ENCODE measurements at places on chromosomes 12 and 14.
A peak's percentile ranks its signal among the peaks of the same experiment; 100 is the strongest.

DNA sequence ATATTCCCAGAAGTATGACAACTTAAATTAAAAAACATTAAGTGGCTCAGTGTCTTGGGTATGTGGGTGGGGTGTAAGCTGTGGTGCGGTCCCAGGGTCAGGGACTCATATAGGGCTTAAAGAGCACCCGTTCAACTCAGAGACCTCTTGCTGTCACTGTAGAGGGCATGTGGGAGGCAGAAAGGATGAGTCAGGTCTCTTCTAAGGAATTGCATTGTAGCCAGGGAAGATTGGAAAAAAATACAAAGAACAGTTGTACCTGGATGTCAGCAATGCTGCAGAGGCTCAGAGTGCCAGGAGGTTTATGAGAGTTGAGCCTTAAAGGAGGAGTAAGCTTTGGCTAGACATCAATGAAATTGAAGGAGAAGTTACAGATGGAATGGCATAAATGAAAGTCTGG is 104.1 kb downstream of the MYRFL start:
- no peak for DNase-seq

GRCh38 chr12:56954057-56954957 is 3.1 kb downstream of the RDH16 start:
- no peak for DNase-seq

- no peak for DNase-seq
These were observed 1.2 kb downstream of the KRT82 start for GRCh38 chr12:52404951-52405350.

DNA sequence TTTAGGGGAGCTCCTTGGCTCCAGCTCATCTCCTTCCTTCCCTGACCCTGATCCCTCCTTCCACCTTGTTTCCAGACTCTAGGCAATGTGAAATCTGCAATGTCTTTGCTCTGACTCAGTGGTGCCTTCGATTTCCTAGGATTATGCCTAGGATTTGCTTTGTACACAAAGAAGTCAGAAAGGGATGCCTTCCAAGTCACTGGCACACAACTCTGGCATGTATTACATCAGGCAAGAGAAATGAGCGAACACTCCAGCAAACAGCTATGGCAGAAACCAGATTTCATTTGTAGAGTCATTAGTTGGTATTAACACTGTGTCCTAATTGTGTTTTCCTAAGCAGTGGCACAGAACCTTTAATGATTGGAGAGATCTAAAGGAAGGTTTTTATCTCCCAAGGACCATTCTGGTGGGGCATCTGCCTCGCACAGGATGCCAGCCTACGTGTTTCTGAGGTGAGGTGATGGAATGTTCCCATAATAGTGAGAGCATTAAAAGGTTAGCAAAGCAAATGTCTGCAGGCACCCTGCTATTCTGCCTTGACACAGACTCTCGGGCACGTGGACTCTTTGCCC is 84.9 kb downstream of the WSCD2 start:
- DNase-seq: no peak

DNA sequence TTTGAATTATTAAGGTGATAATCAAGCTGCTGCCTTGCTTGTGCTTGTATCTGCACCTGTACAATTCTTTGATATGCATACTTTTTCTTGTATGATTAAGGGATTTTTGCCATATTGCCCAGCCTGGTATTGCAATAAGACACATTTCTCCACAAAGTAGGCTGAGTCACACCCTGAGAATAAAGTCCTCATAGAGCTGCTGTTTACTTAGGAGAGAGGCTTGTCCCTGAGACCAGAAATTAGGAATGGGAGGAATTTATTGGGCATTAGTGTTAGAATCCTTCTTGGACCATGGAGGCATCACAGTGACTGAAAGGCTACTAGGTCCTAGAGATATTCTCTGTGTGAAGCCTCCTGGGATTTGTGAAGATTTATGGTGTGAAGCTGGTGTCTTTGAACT is 506.8 kb upstream of the FBXO33 start:
- DNase-seq: no peak

DNA sequence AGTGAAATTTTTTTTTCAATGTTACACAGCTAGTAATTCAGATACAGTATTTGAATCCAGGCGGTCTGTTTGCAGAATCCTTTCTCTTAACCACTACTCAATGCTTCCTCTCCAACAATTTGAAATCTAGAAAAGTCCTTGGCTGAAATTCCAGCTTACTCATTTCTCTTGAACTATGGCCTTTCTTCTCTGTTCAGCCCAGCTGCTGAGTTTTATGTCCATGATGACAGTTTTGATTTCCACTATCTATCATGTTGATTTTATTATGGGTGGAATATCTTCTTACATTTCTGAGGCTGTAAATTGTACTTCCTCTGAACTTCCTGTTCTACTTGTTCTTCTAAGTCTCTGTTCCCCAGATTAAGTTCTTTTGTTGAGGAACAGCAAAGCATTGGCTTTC is 315.3 kb downstream of the DIO2 start:
- DNase-seq: no peak

GRCh38 chr14:80378084-80378690 is 166.9 kb upstream of the DIO2 start:
- no peak for DNase-seq

- DNase-seq: no peak
These were observed 228.7 kb downstream of the NUAK1 start for GRCh38 chr12:105910030-105910429.

DNA sequence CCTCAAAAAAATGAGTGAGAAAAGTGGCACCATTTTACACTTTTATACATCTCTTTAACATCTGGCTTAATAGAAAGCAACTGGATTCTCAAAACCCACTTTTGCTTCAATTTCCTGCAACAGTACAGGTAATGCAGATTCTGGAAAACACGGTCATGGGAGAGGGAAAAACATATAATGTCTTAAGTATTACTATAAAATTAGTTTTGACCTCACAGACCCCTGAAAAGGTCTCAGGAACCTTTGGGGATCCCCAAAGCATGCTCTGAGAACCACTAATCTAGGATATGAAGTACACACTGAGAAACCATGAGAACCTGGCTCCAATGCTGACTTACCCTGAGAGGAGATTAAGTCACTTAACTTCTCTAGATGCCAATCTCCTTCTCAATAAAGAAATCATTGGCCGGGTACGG is 64.7 kb downstream of the PPP2R5E start:
- no peak for DNase-seq

DNA sequence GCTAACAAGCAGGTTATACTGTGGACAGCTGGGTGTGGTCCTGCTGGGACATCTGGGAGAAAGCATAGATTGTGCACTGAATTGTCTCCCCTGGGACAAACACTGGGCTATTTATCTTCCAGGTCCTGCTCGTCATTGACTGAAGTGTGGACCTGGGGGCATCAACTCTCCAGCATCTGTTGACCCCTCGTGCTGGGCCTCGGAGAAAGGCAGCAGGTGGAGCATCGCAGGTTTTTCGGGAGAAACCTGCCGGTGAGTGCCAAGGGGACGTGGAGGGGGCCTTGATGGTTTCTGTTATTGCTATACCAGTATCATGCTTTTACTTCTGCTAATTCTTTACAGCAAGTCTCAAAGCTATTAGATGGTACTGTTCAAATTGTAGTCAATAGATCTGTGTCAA is 81.3 kb downstream of the CPSF2 start:
- DNase-seq: no peak

DNA sequence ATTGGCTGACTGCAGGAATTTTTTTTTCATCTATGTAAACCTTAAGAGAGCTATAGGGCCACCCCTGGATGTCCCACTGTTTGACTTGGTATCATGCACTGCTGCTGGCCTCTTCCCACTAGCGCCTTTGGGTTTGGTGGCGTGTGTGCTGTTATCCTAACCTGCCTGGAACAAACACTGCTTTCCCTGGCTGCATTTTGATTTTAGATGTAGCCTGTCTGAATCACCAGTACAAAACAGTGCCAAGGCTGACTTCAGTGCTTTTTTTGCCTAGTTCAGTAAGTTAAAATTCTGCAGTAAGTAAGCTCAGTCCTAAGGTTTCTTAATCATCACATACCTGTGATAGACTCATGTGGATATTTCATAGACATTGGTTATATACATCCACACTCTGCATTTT is 99.2 kb downstream of the EML1 start:
- DNase-seq: no peak

DNA sequence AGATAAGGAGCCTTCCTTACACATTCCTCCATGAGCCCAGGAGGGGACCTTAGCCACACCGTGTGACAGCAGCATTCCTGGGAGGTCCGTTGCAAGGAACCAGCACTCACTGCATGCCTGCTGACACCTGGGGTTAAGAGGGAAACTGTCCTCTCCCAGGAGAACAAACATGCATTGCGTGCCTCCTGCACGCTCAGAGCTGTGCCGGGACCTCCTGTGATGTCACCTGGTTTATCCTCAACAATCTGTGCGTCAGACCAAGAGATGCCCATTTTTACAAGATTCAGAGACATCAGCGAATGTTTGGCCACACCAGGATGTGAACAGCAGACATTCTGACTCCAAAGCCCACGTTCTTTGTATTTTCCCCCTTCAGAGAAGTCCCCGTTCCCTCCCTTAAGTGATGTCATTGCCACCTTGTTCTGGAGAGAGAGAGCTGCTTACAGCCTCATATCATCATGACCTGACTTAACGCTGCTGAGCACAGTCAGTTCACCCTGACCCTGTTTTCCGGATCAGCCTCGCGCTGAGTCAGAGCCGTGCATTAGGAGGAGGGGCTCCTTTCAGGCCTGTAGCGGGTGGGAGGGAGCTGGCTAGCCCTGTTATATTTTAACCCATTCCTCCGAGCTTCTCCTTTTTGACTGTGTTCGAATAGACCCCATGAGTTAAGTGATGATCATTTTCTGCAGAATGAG is 36.2 kb downstream of the TMEM120B start:
- DNase-seq: peak; percentile 34

- DNase-seq: no peak
These were observed 8.9 kb upstream of the TCL1B start for GRCh38 chr14:95677179-95677835.

GRCh38 chr14:56284641-56285040 is 166.4 kb downstream of the PELI2 start:
- DNase-seq: peak; percentile 32

- no peak for DNase-seq
These were observed 60.0 kb downstream of the PLEKHA5 start for GRCh38 chr12:19189522-19189921.

DNA sequence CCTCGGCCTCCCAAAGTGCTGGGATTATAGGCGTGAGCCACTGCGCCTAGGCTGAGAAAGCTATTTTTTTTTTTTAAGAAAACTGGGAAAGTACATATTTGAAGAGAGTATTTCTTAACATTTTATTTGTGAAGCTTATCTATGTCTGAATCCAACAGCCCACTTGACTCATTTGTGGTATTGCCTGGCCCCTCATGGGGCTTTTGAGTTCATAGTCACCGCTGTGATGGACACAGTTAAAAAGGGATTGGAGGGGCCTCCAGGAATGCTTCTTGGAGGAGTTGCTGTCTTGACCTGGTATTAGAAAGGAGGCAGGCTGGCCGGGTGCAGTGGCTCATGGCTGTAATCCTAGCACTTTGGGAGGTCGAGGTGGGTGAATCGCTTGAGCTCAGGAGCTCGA is 26.5 kb downstream of the BCL7A start:
- no peak for DNase-seq

- DNase-seq: no peak
These were observed 53.7 kb downstream of the FBXL14 start for GRCh38 chr12:1540690-1541089.

DNA sequence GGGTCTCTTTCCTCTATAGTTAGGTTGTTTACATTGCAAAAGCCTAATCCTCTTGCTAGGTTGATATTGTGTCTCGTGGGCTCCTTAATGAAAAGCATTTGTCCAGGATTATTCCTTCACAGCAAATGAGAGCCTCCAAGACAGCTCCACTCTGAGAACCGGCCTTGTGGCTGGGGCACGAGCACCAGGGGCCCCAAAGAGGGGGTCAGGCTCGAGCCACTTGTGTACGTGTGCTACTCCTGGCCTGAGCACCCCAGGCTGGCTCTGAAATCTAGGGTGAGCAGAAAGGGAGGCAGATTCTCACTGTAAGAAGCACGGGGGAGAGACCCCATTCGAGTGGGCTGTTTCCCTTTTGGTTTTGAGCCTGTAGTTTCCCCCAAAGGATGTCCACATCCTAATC is 45.0 kb upstream of the FZD10 start:
- no peak for DNase-seq

DNA sequence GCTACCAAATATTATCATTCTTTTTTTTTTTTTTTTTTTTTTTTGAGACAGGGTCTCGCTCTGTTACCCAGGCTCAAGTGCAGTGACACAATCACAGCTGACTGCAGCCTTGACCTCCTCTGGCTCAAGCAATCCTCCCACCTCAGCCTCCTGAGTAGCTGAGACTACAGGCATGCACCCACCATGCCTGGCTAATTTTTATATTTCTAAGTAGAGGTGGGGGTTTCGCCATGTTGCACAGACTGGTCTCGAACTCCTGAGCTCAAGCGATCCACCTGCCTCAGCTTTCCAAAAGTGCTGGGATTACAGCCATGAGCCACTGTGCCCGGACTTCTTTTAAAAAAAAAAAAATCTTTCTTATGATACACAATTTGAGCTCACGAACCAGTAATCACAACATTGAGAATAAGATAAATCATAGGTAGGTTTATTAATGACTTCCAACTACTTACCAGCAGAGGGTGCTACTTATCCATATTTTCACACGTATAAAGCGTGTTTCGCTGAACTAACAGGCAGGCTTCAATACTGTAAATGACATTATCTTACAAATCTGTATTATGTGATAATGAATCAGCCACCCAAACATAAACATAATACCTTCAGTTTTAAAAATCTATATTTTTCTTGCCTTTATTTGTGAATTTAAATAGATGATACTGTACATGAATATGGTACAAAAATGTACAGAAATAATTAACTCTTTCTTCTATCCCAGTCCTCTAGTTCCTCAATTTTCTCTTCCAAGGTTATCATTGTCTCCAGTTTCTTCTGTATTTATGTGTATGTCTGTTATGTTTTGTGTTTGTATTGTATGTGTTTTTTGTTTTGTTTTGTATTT is 42.5 kb upstream of the BCAT1 start:
- DNase-seq: peak; percentile 66

GRCh38 chr14:92677087-92677668 is 71.2 kb downstream of the LGMN start:
- no peak for DNase-seq

GRCh38 chr12:88108021-88108420 is 33.9 kb downstream of the CEP290 start:
- no peak for DNase-seq

GRCh38 chr12:54368025-54368708 is 3.9 kb upstream of the GPR84 start:
- no peak for DNase-seq

- no peak for DNase-seq
These were observed 163.4 kb downstream of the ANO6 start for GRCh38 chr12:45379261-45379660.

GRCh38 chr12:9906873-9907272 is 25.3 kb downstream of the CLEC2A start:
- no peak for DNase-seq

- peak; percentile 17 for DNase-seq
These were observed 747 bp upstream of the DACT1 start for GRCh38 chr14:58637040-58637390.

DNA sequence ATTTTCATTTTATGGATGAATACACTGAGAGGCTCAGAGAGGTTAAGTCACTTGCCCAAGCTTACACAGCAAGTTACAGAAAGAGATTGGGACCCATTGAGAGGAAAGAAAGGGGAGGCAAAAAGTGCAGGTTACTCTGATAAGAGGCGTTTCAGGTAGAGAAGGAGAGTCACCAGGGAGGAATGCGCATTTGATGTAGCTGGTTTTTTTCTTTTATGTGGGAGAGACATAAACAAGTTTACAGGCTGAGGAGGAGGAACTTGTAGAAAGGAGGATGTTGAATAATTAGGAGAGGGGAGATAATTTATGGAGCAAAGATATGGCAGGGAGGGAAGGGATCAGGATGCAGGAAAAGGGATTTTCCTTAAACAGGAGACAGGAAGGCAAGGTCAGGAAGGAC is 297.0 kb downstream of the PCNX1 start:
- DNase-seq: no peak
